Spinal cord (tissue), 10 donors: ENCODE measurements at places on chromosomes 3 and 15. TPM values are rescaled to one million over a fixed set of nuclear protein-coding genes. Genes with fewer than 3 reads are reported as not detected.

FGD5 gene
- 12.1 TPM for total RNA-seq

MST1R gene
- total RNA-seq: 0.79 TPM

GNAT1 gene
- total RNA-seq: not detected

SLC6A11 gene
- 50.0 TPM for total RNA-seq

BTLA gene
- total RNA-seq: 0.06 TPM

ULK4 gene
- total RNA-seq: 18.1 TPM

QTRT2 gene
- 21.2 TPM for total RNA-seq

CTXN2 gene
- total RNA-seq: 0.77 TPM

ISL2 gene
- 0.28 TPM for total RNA-seq

DPPA4 gene
- total RNA-seq: 5.3 TPM

MKRN2OS gene
- not detected for total RNA-seq

INAFM2 gene
- 20.6 TPM for total RNA-seq

ATP13A5 gene
- 1.5 TPM for total RNA-seq

GORASP1 gene
- total RNA-seq: 75.0 TPM

SLC28A1 gene
- 0.20 TPM for total RNA-seq

SPTBN5 gene
- total RNA-seq: 2.9 TPM

CNTN3 gene
- 24.1 TPM for total RNA-seq

SNX33 gene
- total RNA-seq: 5.9 TPM

THOC7 gene
- total RNA-seq: 54.7 TPM

DNAJC13 gene
- total RNA-seq: 82.2 TPM

CYP8B1 gene
- total RNA-seq: not detected

RARRES1 gene
- 2.6 TPM for total RNA-seq

PTPRG gene
- 65.5 TPM for total RNA-seq

FBLN2 gene
- 35.2 TPM for total RNA-seq

OR5K2 gene
- not detected for total RNA-seq

PLA2G4B gene
- total RNA-seq: 3.3 TPM

ZDHHC23 gene
- total RNA-seq: 10.6 TPM

MITF gene
- total RNA-seq: 11.7 TPM

PLSCR5 gene
- 2.9 TPM for total RNA-seq

ZNF660 gene
- 10.0 TPM for total RNA-seq

CAMKV gene
- 54.0 TPM for total RNA-seq

NEO1 gene
- 70.6 TPM for total RNA-seq

FOXB1 gene
- total RNA-seq: 2.0 TPM

TP63 gene
- total RNA-seq: 3.9 TPM

ARPP19 gene
- total RNA-seq: 156 TPM

ARRDC4 gene
- total RNA-seq: 31.2 TPM

MNS1 gene
- total RNA-seq: 13.1 TPM

GPR156 gene
- total RNA-seq: 2.1 TPM

PSTPIP1 gene
- 1.4 TPM for total RNA-seq

CCDC39 gene
- 6.2 TPM for total RNA-seq

TMEM212 gene
- total RNA-seq: 0.22 TPM

GASK1A gene
- 22.5 TPM for total RNA-seq

FES gene
- 19.5 TPM for total RNA-seq

STRIT1 gene
- 0.59 TPM for total RNA-seq

SIDT1 gene
- 49.6 TPM for total RNA-seq
